ENCODE measurements at places on chromosomes 6 and 20.

- DNase-seq, result no peak
These were observed 519.1 kb upstream of the EYS start for GRCh38 chr6:66226109-66226508.

DNA sequence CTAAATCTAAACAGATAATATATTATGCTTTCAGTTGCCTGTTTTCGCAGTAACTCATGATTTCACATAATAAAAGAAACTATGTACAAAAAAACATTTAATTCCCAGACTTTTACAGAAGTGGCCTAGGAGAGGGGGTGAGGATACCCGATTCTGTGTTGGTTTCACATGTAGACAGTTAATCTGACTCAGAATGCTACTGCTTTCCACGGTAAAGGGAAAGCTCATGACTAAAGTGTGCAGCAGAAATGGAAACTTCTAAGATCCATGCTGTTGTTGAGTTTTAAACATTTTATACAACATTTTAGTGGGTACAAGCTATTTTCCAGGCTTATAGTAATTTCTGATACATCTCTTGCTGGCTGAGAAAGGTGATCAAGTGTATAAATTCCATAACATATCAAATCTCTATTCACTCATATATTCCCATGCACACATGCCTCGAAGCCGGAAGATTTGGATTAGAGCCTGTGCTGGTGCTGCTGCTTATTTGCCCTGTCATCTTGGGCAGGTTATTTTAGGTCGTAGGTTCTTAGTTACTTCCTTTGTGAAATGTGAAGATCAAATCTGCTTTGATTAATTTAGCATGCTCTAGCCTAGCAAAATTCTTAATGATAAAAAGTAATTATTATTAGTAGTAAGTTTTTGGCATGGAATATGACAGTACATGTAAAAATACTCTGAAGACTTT is 896.7 kb upstream of the MAP3K7 start:
- no peak for DNase-seq

GRCh38 chr6:15606347-15606746 is 56.5 kb downstream of the DTNBP1 start:
- DNase-seq, result no peak

DNA sequence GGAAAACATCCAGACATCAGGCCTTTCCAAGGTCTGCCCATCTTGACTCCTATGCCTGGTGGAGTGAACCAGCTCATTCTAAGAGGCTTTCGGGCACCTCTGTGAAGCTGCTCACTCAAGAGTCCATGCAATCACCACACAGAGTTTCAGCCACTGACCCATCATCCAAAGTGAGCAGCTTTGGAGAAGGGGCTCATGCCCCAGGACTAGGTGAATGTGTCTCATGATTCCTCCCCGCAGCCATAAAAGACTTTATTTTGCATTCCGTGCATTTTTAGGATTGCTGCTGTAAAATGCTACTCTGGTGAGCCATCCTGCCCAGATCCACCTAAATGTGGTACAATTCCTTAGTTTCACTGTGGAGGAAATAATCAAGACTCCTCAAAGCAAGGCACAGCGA is 44.5 kb upstream of the EZR start:
- no peak for DNase-seq

- DNase-seq, result peak; percentile 68
These were observed 1.6 kb upstream of the ATXN1 start for GRCh38 chr6:16762550-16763477.

DNA sequence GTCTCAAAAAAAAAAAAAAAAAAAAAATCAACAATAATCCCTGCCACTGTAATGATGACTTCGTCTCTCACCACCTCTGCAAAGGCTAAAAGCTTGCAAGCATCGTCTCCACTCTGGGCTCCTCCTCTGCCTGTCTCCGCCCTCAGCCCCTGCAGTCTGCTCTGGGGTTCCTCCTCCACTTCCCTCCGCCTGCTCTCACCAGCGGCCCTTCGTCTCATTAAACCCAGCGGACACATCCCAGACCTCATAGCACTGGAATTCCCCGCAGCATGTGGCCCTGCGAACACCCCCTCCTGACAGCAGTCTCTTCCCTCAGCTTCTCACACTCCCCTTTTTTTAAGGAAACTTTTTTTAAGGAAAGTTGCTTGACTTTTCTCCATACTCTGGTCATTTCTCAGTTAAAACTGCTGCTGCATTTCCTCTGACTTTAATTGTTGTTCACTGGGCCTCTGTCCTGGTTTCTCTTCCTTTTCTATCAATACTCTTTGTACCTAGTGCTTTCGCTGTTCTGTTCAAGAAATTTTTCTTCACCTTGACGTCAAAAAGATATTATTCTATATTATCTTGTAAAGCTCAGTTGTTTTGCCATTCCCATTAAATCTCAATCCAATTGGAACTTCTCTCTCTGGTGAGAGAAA is 70.9 kb upstream of the PLEKHG1 start:
- no peak for DNase-seq

GRCh38 chr6:14283600-14284235 is 166.1 kb downstream of the CD83 start:
- DNase-seq, result no peak

- no peak for DNase-seq
These were observed 4.6 kb downstream of the SYTL3 start for GRCh38 chr6:158654498-158654897.

GRCh38 chr6:110233770-110234374 is 53.6 kb downstream of the CDC40 start:
- no peak for DNase-seq

DNA sequence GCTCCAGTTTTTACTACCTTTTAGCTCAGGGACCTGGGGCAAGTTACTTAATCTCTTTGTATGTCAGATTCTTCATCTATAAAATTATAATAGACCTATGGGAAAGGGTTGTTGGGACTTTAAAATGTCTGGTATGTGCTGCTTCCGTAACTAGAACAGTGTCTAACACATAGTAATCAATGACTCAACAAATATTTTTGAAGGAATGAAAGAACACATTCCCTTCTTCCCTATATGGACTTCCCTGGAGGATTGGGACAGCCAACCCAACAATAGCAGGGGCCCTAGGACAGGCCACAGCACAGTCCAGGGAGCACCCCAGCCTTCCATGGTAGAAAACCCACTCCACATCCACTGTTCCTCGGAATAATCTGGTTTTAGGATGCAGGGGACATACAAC is 50.7 kb upstream of the TPD52L1 start:
- DNase-seq, result no peak

GRCh38 chr6:128676456-128676855 is 156.1 kb upstream of the PTPRK start:
- no peak for DNase-seq

GRCh38 chr6:105080279-105080678 is 99.5 kb downstream of the POPDC3 start:
- DNase-seq, result no peak

DNA sequence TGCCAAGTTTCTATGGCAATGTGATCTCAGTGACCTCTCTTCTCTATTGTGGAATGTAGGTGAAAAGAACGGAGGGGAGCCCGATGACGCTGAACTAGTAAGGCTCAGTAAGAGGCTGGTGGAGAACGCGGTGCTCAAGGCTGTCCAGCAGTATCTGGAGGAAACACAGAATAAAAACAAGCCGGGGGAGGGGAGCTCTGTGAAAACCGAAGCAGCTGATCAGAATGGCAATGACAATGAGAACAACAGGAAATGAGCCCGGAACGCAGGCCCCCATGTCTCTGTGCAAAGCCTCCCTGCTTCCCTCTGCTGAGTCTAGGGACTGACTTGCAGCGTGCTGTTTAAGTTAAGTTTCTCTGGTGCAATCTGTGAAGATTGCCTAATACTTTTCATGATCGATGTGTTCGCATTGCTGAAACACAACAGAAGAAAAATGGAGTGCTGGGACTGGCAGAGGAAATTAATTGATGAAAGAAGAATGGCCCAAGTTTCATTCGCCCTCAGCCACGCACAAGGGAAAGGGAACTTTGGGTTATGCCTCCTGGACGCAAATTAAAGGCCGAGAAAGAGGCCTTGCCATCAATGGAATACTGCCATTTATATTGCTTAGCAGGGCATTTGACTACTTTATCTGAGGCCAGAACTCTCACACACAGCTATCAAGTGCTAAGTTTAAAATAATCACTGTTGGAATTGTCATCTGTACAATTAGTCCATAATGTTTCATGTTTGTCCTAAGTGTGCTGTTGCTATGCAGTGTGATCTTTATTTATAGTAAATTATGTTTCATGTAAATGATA is 146.4 kb downstream of the AKAP7 start:
- DNase-seq, result peak; percentile 22

- no peak for DNase-seq
These were observed 329.0 kb upstream of the NRSN1 start for GRCh38 chr6:23797041-23797440.

DNA sequence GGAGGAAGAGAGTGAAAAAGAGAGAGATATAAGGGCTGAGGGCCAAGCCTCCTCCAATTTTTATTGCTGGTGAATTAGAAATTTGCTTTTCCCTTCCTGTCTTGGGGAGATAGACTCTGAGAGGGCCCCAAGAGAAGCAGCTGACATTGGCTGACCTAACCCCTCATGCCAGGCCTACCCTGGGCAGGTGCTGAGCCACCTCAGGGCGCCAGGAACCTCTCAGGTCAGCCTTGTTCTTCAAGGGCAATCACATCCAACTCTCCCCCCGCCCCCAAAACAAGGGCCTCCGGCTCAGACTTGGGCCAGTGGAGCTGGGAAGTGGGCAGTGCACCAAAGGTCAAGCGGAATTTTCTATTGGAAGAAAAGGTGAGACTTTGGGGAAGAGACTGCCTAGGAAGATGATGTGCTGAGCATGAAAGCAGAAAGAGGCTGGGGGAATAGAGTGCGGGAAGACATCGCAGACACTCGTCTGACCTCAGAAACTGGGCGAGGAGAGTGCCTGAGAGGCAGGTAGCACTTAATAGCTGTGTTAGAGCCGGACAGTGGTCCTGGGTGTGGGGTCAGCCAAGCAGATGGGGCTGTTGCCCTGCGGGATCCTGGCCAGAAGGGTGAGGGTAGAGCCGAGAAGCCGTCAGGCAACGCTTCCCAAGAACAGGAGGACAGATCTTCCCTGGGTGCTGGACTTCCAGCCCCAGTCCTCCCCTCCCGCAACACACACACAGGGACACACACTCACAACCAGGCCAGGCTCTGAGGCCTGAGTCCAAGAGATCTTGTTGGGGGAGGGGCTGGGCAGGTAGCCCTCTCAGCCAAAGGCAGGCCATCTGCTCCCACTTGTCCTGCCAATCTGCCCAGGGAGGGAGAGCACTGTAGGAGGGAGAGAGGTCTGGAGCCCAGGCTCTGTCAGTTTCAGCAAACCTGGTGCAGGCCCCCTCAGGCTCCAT is 3.7 kb upstream of the FASTKD5 start:
- no peak for DNase-seq

- no peak for DNase-seq
These were observed 104.0 kb upstream of the MAN1A1 start for GRCh38 chr6:119453242-119454200.

GRCh38 chr6:10613723-10614122 is 80.7 kb downstream of the C6orf52 start:
- DNase-seq, result no peak

DNA sequence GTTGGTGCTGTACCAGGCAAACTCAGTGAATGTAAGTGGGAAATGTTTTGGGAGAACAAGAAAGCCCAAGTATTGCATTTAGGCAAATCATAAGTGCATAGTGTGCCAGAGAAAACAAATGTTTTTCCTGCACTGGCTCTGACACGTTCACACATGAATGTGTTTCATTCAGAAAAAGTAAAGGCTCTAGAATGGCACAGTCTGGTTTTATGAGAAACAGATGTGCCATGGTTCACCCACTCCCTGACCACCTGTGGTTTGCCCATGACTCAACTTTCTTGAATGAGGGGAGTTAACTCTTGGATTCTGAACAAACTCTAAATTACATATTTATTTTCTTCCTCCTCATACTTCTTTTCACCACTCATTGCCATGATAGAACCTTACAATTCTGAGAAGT is 126.9 kb downstream of the KCNQ5 start:
- DNase-seq, result no peak

- DNase-seq, result no peak
These were observed 7.3 kb downstream of the EBF4 start for GRCh38 chr20:2699775-2700413.

- no peak for DNase-seq
These were observed 38.5 kb downstream of the RIPOR3 start for GRCh38 chr20:50652702-50653294.

DNA sequence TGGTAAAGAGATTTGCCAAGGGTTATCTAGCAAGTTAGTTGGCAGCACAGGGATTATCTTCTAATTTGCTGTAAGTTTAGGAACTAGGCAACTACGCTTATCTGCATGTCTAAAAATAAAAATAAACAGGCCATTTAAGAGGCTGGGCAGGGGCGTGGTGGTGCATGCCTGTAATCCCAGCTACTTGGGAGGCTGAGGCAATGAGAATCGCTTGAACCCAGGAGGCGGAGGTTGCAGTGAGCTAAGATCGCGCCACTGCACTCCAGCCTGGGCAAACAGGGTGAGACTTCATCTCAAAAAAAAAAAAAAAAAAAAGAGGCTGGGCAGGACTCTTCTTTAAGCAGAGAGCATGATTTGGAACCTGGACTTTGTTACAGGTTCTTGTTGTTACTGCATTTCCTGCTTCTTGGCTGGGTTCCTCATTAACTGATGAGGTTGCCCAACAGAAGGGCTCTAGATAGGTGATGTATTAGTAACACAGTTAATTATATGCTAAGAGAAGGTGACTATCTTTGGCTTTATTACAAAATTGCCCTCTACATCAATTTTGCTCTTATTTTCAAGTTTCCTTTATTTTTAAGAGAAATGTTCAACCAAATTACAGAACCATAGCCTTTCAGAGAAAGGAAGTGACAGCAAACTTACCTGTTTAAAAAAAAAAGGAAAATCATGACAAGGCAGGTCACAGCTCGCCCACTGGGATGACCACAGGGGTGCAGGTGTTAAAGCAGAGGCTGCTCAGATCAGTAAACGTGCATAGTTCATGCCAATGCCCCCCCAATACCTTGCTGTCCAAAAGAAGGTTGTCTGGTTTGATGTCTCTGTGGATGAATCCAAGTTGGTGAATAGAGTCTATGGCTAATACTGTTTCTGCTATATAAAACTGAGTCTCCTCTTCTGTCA is 32.5 kb downstream of the STK38 start:
- DNase-seq, result no peak

- DNase-seq, result no peak
These were observed 33.2 kb upstream of the TAF8 start for GRCh38 chr6:42017021-42017643.

DNA sequence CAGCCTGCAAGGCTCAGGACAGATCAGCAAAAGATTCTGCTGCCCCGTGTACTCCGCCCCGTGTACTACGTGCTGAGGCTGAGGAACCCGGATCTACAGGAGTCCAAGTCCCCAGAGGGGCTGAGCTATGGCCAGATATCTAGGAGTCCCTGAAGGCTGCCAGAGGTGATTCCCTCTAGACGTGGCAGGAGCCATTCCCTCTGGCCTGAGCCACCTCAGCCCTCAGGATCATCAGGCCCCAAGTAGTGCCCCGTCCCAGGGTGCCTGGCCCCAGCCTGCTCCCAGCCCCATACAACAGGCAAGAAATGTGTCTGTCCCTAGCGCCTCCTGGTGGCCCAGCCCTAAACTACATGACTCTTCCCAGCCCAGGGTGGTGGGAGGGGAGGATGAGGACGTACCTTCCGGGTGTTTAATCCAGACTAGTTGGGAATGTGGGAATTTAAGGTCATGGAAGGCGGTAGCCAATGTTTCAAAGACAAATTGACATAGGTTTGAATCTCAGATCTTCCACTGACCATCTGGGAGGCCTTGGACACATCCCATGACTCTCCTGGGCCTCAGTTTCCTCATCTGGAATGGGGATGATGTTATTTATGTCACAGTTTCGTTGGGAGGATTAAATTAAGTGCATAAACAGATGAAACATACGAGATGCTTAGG is 49.4 kb upstream of the PTPN1 start:
- DNase-seq, result peak; percentile 70

- no peak for DNase-seq
These were observed 20.0 kb downstream of the GINM1 start for GRCh38 chr6:149586149-149586548.

Data from stimulated activated naive CD4-positive, alpha-beta T cell treated with Interleukin-2 at 50 U/mL for 16 hours (primary cell).